ENCODE measurements at places on chromosomes 7 and 10.

DNA sequence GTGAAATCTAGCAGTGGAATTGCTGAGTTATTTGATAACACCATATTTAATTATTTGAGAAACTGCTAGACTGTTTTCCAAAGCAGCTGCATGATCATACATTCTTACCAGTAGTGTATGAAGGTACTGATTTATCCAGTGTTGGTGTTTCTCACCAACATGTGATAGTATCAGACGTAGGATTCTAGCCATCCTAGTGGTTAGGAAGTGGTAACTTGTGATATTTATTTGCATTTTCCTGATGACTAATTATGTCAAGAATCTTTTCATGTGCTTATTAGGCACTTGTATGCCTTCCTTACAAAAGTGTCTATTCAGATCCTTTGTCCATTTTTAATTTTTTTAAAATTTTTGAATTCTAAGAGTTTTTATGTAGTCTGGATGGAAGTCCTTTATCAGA lies 54.2 kb upstream of the PLXDC2 start:
- no peak for DNase-seq

- no peak for DNase-seq
Measured at GRCh38 chr10:92846854-92847201, 1.5 kb upstream of the EXOC6 start.

DNA sequence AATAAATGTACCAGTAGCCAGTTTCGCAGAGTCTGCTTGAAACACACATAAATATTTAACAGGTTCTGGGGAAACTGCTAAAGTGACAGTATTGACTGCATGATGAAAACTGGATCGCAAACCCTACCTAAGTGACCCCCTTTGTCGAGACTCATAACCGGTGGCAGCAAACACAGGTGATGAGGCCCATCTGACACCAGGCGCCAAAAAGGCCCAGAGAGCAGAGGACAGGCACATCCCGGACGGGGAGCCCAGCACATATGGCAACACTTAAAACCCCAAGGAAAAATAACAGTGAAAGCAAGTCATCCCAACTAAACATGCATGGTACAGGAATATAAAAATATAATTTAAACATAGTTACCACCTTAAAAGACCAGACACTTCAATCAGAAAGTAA lies 62.4 kb downstream of the GRB10 start:
- DNase-seq = no peak

GRCh38 chr7:47702080-47702479 lies 120.2 kb upstream of the TNS3 start:
- no peak for DNase-seq

DNA sequence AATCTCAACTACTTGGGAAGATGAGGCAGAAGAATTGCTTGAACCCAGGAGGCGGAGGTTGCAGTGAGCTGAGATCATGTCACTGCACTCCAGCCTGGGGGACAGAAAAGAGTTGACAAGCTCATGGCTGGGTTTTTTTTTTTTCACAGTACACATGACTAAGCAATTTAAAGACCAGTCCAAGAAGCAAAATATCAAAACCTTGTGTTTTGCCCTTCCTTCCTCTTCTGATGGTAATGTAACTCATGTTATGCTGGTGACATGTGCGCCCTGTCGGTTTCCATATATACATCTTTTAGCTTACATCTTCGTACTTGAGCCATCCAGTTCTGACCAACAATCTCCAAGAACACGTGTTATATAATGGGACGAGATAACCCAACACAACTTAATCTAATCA lies 237.7 kb upstream of the PLXDC2 start:
- DNase-seq = no peak

- DNase-seq = no peak
Measured at GRCh38 chr7:96734343-96734742, 24.7 kb upstream of the SEM1 start.

DNA sequence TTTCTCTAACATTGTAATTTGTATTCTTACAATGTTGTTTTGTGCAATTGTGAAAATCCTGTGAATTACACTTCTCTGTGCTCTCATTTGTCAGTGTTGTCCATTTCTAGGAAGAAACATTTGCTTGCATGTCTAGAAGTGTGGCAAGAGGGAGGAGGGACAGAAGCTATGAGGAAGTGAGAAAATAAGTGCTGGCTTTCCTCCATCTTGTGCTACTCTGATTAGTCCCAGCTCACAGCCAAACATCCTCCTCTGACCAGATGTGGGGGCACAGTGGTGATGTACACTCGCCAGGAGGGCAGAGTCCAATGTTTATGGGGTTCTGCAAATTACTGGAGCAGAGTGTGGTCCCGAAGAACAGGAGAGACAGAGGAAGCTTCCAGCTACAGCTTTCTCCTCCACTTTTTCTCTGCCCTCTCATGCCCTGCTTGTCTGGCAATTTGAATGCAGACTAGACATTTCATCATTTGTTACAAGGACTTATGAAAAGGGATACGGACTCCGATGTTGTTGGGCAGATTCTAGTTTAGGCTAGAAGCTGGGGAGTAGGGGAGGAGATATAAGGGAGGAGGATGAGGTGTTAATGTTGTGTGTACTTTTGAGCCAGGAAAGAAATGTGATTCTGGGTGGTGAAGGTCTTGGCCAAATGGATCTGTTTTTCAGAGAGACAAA lies 131.0 kb upstream of the C1GALT1 start:
- DNase-seq = no peak

DNA sequence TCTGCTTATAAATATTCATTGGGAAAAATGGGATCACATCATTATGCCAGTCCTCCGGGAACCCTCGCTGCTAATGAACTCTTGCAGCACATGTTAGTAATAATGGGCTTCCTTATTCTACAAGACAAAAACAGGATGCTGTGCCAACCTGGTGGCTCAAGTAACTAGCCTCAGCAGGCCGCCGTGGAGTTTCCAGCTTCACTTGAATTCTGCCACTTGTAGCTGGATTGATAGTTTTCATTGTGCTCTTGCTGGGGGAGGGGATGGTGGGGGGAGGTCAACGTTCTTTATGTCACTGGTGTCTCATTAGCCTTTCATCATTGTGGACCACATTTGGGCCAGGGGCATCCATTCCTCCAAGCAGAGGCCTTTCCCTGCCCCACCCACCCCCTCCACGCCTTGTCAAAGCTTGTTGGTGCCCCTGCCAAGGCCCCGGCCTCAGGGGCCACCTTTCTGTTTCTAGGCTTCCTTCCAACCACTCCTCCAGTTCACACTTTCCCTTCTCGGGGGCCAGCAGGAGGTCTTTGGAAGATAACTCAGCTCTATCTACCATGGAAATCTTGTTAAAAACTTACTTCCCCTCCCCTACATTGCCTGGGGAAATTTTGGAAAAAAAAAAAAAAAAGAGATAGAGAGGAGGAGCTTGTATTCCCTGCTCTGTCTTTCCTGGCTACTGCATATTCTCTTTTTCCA lies 153.9 kb downstream of the BMPER start:
- DNase-seq = no peak

DNA sequence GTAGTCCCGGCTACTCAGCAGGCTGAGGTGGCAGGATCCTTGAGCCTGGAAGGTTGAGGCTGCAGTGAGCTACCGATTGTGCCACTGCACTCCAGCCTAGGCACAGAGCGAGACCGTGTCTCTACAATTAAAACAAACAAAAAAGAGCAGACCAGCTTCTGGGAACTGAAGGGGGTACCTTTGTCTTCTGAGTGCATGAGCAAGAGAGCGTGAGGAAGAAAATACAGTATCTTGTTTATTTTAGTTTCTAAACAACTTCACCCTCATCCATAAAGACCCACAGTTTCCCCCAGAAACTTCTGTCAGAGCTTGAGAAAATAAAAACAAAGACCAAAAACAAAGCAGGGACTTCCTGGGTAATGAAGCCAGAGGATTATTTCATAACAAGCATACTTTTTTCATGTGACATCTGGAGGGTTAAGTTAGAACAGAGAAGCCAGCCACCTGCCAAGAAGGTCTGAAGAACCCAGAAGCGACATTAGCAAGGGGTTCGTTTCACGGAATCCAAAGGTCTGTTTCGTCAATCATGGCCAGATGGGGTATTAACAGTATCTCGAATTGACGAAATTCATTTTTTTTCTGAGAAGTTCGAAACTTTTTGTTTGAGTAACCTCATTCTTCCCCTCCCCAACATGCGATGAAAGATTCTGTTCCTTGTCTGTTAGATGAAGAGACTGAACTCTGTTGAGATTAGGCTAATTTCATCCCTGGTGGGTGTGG lies 10.2 kb upstream of the IL2RA start:
- no peak for DNase-seq

GRCh38 chr10:43871545-43871944 lies 222.9 kb upstream of the ZNF32 start:
- DNase-seq = no peak

GRCh38 chr10:100808876-100809275 lies 63.5 kb downstream of the PAX2 start:
- DNase-seq = no peak

- DNase-seq = no peak
Measured at GRCh38 chr7:26603631-26604030, 260.8 kb downstream of the SKAP2 start.

DNA sequence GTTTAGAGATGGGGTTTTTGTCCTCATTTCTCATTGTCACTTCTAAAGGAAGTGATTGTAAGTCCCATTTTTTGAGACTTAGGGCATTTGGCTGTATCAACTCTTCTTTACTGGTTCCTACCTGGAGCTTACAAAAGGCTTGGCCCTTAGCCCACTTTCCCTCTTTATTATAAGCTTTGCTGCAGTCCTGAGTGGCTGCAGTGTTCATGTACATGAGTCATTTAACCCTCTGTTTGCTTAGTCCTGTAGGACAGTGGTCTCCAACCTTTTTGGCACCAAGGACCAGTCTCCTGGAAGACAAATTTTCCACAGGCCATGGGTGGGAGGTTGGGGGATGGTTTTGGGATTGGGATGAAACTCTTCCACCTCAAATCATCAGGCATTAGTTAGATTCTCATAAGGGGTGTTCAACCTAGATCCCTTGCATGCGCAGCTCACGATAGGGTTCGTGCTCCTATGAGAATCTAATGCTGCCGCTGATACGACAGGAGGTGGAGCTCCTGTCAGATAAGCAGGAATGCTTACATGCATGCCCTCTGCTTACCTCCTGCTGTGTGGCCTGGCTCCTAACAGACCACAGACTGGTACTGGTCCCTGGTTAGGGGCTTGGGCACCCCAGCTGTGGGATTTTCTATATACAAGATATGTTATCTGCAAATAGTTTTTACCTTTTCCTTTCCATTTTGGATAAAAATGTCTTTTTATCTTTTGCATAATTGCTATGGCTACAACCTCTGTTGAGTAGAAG lies 99.7 kb downstream of the CCSER2 start:
- DNase-seq = no peak

DNA sequence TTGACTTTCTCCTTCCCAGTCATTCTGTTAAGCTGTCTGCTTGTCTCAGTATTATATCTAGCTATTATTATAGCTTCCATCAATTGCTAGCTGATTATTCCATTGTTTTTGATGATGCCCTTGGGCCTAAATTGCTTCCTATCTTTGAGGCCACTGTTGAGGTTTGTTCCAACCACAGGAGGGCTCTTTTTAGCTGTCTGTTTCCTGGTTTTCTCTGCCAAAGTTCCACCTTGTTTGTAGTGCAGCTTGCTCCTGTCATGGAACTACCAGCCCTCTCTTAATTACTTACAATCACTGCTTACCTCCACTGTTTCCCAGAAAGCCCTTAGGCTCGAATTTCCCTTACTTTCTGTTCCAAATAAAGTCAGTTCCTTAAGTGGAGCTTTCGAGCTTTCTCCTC lies 118.7 kb upstream of the SEC61G start:
- no peak for DNase-seq

GRCh38 chr7:43791-44540 lies 148.4 kb upstream of the FAM20C start:
- peak; percentile 8 for DNase-seq

GRCh38 chr7:41438705-41439514 lies 264.0 kb downstream of the INHBA start:
- DNase-seq = no peak
